ENCODE measurements at places on chromosomes 3 and 15. TPM values are rescaled to one million over a fixed set of nuclear protein-coding genes. Genes with fewer than 3 reads are reported as not detected.

DNA sequence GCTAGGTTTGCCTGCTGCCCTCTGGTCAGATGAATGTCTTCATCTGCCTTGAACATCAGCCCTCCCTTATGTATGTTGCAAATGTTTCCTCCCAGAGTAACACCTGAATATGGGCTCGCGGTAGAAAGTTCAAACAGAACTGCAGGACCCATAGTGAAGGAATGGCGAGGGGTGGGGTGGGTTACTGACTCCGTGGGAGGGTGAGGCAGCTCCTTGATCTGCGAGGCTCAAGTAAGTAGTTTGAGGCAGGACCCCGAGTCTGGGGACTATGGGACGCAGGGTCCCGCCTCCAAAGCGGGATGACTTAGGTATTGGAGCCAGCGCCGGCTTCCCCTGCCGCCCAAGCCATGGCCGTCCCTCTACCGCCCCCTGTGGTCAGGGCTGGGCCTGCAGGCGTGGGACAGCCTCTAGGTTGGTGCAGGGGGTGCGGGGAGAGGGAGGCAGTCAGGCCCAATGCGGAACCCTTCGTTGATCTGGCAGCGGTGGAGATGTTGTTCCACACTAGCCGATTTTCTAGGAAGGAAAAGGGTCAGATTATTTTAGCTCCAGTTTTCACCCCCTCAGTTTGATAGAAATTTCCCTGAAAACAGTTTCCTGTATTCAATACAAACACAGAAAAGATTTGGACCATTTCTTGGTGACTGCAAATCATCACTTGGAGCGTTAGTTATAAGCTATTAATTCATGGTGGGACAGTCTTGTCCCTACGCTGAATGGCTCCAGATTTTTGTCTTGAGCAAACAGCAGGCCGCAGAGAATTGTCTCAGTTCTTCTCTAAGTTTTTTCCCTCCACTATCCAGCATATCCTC lies 72.3 kb downstream of the CORO2B start:
- ATAC-seq, result no peak

DNA sequence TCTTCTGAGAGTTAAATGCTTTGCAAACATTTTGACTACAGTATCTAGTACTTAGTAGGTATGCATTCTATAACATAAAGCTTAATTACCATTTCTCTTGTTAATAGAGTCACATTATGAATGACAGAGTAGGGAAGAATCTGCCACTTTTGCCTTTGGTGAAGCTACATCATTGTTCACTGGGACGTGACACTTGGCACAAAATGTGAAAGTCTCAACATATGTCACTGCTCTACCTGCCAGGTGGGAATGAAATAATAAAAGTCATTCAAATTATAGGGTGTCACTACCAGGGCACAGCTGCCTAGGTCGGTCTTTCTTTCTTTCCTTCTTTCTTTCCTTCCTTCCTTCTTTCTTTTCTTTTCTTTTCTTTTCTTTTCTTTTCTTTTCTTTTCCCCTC lies 17.6 kb downstream of the GPR87 start:
- no peak for ATAC-seq

GRCh38 chr3:178975320-178975719 lies 96.3 kb downstream of the ZMAT3 start:
- no peak for ATAC-seq

GRCh38 chr3:100577382-100578008 lies 31.9 kb upstream of the ADGRG7 start:
- no peak for ATAC-seq

GRCh38 chr3:24605511-24606028 lies 110.9 kb upstream of the THRB start:
- ATAC-seq, result no peak

DNA sequence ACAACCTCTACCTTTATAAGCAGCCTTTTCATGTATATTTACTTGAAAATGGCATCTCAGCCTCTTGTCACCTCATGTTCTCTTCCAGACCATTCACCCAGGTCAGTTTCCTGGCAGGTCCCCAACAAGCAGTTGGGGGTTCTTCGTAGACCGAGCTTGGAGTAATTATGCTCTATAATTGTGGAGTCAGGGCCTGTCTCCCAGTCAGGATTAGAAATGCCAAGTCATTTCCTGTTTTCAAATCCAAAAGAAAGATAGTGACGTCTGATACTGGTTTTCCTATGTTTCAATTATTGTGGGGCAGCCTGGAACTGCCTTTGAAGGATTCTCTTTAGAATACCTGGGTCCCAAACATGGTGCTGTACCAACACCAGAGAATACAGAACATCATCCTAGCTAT lies 430.6 kb downstream of the MECOM start:
- no peak for ATAC-seq

Gene SERINC4
- not detected for total RNA-seq

Gene LRRN1
- 2.1 TPM for total RNA-seq

Gene RASSF1
- total RNA-seq, result 40.3 TPM

Gene LEKR1
- total RNA-seq, result not detected

Gene CNTN3
- 7.7 TPM for total RNA-seq

Data from gastroesophageal sphincter (tissue), 4 donors.